Uterus (tissue), 4 donors: ENCODE measurements at places on chromosomes 1 and 21.

GRCh38 chr1:19310720-19311502, 1.0 kb downstream of the AKR7A2 start:
- no peak for DNase-seq

- DNase-seq = no peak
Observed at GRCh38 chr1:160759740-160760139, 20.7 kb downstream of the SLAMF7 start.

DNA sequence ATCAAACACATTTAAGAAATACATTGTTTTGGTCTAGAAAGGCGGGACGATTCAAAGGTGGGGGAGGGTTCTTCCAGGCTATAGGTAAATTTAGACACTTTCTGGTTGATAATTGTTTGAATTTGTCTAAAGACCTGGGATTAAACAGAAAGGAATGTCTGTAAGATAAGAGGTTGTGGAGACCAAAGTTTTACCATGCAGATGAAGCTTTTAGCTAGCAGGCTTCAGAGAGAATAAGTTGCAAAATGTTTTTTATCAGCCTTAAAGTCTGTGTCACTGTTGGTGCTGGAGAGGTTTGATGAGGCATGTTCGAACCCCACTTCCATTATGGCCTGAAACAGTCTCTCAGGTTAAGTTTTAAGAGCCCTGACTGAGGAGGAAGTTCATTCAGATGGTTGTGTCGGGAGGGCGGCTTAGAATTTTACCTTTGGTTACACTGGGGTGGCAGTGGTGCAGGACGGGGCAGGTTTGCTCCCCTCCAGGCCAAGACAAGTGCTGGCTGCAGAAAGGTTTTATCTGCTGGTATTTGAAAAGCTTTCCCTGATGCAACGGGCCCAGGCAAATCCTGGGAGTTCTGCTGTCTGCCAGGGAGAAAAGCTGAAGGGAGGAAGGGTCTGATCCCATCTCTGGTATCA, 16.0 kb upstream of the SLC2A5 start:
- no peak for DNase-seq

DNA sequence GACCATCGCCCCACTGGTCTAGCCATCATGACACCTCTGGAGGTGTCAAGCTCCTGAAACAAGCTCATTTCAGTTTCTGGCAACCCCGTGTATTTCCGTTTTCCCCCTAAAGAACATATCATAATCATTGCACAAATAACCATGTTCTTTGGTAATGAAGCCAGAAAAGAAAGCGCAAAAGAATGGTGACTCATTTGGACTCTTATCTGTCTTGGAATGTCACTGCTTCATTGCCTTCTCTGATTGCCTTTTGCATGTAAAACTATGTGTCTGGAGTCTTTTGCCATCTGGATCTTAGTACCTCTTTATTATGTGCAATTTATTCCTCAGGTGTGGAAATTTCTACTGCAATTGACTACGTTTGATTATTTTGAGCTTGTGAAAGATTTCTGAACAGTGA, 110.5 kb downstream of the COLGALT2 start:
- no peak for DNase-seq

GRCh38 chr1:173330149-173330951, 123.2 kb upstream of the TNFSF4 start:
- no peak for DNase-seq

- no peak for DNase-seq
Observed at GRCh38 chr1:76066394-76066793, 8.2 kb upstream of the ST6GALNAC3 start.

GRCh38 chr1:189431447-189431846, 1046.2 kb downstream of the BRINP3 start:
- no peak for DNase-seq

GRCh38 chr1:204404629-204405028, 7.0 kb downstream of the PPP1R15B start:
- no peak for DNase-seq

DNA sequence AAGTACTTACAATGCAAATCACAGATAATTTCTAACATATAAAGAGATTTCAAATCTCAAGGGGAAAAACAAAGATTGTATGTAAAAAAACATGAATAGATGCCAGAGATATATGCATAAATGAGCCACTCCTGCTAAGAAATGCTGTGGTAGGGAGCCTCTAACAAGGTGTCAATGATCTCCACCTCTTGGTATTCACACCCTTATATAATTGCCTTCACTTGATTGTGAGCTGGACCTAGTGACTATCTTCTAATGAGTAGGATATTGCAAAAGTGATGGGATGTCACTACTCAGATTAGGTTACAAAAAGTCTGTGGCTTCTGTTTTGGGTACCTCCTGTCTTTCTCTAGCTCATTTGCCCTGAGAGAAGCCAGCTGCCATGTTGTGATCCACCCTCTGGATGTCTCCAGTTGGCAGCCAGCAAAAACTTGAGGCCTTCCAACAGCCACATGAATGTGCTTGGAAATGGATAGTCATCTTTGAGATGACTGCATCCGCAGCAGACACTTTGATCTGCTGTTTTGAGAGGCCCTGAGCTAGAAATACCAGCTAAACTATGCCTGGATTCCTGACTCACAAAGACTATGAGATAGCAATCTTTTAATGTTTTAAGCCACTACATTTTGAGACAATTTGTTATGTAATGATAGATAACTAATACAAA, 196.1 kb upstream of the FGGY start:
- no peak for DNase-seq

DNA sequence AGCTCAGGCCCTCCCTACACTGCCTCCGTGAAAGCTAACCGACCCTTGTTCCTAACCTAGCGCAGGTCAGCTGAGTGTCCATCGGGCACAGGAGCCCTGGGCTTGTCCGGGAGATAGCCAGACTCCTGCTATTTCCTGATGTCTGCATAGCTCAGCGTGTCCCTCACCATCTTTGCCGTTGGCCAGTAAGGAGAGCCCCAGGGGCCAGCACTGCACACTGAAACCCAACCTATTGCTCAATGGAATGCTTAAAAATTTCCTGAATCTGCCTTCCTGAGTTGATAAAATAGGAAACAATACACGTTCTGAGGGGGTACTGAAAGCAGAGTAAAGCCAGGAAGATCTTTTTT, 2.2 kb downstream of the RUNX1 start:
- no peak for DNase-seq

DNA sequence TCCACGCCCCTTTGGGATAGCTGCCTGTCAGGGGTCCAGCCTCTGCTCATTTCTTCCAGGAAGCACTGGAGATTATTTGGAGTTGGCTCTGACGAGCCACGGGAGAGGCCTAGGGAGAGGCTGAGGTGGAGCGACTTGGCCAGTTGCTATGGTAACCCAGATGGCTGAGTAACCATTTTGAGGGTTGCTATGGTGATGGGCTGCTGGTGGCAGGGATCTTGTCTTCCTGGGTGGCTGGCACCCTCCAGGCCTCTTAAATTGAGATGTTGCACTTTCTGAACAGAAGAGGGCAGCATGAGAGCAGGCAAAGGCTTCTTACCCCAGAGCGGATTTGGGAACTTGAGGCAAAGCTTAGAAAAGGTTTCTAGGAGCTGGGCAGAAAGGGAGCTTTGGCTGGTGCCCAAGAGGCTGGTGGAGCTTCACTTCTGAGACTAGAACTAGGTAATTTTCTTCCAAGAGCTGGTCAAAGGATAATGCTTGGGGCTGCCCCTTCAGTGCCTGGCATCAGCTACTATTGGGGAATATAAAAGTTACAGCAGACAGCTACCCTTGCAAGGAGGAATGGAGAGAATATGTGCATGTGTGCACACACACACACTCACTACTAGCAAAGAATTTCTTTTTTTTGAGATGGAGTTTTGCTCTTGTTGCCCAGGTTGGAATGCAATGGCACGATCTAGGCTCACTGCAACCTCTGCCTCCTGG, 72.5 kb downstream of the NDUFS5 start:
- DNase-seq = peak; percentile 60

- no peak for DNase-seq
Observed at GRCh38 chr1:3924186-3924824, 24.2 kb upstream of the C1orf174 start.

GRCh38 chr1:86992861-86993260, 78.4 kb downstream of the HS2ST1 start:
- DNase-seq = no peak

DNA sequence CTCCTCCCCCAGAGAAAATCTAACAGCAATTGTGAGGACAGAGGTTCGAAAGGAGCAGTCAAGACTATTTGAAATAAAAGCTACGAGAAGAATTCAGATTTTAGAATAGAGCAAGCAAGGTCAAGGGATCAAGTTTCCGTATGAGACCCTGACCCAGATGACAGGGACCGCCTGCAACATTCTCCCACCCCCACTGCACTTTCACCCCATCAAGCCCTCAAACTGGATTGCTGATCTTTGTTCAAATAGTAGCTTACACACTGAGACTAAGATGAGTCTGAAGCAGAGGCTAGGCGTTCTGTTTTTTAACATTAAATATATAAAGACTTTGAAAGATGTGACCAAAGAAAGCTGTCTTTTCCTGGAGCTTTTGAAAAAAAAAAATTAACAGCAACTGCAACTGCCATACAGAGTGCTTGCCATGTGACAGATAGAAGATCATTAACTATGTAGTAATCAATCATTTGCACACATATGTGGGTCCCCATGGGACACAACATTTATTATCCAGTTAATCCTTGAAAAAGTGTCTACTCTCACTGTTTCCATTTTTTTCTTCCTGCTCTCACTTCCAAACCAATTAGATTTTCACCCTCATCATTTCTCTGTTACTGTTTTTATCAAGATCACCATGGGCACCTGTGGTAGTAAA, 120.0 kb downstream of the GRIK1 start:
- DNase-seq = no peak

GRCh38 chr1:8382608-8383505, 64.9 kb downstream of the SLC45A1 start:
- DNase-seq = peak; percentile 17

DNA sequence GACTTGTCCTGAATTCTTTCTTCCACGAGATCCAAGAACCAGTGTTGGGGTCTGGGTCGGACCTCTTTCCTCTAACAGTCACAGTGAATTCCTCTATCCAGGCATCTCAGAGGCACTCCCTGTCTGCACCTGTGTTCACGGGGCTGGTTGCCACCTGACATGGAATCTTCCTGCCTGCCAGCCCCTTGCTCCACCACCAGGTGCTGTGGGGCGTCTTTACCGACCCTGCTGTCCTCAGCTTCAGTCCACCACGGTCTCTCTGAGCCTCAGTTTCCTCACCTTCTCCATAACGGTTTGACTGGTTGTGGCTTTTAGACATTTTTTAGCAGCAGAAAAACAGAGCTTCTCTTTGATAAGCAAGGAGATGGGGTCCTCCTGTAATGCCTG, 62.7 kb downstream of the SDC3 start:
- DNase-seq = no peak

- peak; percentile 73 for DNase-seq
Observed at GRCh38 chr1:70504821-70505193, 93.7 kb downstream of the CTH start.

DNA sequence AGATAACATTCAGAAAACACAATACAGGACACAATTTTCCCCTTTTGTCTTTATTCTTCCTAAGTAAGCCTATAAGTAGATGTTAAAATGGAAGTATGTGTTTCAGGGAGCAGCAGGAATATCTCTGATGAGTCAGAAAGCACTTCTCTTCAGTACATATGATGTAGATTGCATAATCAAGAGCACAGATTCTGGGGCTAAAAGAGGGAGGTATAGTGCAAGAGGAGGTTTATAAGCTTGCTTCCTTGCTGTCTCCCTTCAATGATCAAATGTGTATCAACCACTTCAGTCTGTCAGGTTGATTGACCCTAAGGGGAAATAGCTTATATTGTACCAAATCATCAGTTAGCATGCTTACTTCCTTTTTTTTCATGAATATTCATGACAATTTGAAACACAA, 822.8 kb downstream of the BRINP3 start:
- no peak for DNase-seq

DNA sequence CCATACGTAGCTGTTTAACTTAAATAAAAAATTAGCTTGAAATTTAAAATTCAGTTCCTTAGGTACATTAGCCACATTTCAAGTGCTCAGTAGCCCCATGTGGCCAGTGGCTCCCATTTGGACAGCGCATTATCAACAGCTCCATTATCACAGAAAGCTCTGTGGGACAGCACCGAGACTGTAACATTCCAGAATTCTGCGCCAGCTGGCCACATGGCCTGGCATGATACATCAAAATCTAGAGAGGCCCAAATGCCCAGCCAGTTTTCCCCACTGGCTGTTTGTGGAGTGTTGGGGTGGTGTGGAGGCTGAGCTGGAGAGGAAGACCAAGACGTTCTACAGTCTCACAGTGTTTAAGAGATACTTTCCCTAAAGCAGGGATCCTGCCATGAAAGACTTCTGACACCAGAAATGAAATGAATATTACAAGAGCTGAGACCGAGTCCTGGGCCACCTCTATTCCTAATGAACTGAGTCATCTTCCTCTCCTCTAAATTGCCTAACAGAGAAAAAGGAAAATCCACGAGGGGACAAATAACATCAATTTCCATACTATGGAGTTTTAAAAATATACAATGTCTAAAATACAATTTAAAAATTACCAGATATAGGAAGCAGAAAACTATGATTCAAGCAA, 27.3 kb upstream of the ACTA1 start:
- DNase-seq = no peak
